ENCODE measurements at places on chromosomes 7 and 10. TPM values are rescaled to one million over a fixed set of nuclear protein-coding genes. Genes with fewer than 3 reads are reported as not detected.

Gene NOM1
- 34.4 TPM for polyA plus RNA-seq

Gene PKD1L1
- polyA plus RNA-seq = 0.22 TPM

Gene PCLO
- 10.5 TPM for polyA plus RNA-seq

Gene SFXN4
- polyA plus RNA-seq = 32.7 TPM

Gene PKD2L1
- polyA plus RNA-seq = 0.71 TPM

Gene HTR5A
- polyA plus RNA-seq = not detected

Gene GPR85
- polyA plus RNA-seq = 0.99 TPM

Gene ASB10
- not detected for polyA plus RNA-seq

Gene GIMAP6
- 14.2 TPM for polyA plus RNA-seq

Gene AGR2
- polyA plus RNA-seq = 48.9 TPM

Gene USP54
- 26.6 TPM for polyA plus RNA-seq

Gene POLL
- polyA plus RNA-seq = 30.3 TPM

Gene PPP3CB
- 72.0 TPM for polyA plus RNA-seq

Gene SCART1
- polyA plus RNA-seq = 1.0 TPM

Gene CYP2C18
- polyA plus RNA-seq = 0.46 TPM

Gene IRF5
- 8.9 TPM for polyA plus RNA-seq

Gene STOX1
- polyA plus RNA-seq = 10.8 TPM

Gene ITIH2
- 0.38 TPM for polyA plus RNA-seq

Gene LRRC17
- 104 TPM for polyA plus RNA-seq

Gene CALML3
- not detected for polyA plus RNA-seq

Gene CRHR2
- not detected for polyA plus RNA-seq

Gene GRID2IP
- polyA plus RNA-seq = 1.1 TPM

Gene RBM28
- 33.8 TPM for polyA plus RNA-seq

Gene FKBP6
- polyA plus RNA-seq = 0.90 TPM
